ENCODE measurements at places on chromosomes 2 and 18.

DNA sequence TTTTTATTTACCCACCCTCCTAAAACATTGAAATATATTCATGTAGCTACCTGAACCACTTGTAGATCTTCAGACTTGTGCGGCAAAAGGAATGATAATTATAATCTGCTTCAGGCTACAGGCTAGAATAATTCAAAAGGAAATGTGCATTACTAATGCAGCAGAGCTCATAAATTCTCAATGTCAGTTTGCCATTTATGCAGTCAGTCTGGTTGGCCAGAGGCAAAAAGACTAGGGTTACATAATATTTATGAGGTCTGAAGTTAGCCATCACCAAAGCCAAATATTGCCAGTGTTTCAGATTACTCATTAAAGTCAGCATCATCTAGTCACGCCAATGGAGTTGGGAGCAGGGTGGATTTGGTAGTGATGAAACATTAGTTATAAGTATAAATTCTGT is 38.9 kb downstream of the METAP1D start:
- DNase-seq: no peak

DNA sequence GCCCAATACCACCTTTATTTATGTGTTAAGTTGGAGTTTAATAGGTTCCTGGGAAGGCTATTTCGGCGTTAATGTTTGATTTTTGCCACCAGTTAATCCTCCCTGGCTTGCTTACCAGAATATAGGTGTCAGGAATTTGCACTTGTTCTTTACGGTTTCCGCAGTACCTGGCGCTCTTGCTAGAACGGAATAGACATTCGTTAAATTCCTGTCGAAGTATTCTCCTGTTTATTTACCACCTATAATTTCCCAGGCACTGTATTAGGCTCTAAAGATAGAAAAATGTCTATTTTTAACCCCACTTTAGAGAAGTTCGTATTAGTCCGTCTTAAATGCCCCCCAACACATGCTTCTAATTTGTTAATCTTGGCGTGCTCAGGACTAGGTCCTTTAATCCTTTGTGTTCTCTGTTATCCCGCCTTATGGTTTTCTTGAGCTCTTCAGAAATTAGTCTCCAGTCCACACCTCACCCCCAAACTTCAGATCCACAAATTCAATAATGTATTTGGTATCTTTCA is 575 bp downstream of the CCDC150 start:
- DNase-seq: no peak

GRCh38 chr18:50144540-50144939 is 50.4 kb downstream of the MYO5B start:
- no peak for DNase-seq

- DNase-seq: no peak
Observed at GRCh38 chr2:85705680-85706039, 11.5 kb downstream of the GNLY start.

GRCh38 chr2:147231607-147232006 is 613.2 kb upstream of the ACVR2A start:
- DNase-seq: no peak

DNA sequence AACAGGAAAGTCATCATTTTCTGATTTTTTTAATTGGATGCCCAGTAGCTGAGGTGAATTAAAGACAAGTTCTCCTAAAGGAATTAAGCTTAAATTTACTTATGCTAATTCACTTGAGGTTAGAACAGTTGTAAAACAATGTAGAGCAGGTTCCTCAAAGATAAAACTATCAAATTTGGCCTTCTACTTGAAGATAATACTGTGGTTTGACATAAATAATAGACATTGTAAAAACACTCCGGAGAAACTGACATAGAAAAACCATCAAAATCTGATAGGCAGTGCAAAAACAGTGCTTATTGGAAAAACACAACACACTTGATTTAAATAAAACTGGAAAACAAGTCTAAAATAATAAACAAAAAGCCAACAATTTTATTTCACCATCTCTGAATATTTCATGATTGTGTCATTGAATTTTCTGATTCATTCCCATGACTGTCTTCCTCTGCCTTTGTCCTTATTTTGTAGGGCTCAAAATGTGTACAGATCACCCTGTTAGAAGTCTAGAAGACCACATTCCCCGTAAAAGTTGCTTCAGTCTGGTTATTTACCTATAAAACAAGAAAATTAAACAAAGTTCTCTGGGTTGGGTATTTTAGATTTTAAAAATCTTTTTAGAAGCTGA is 28.3 kb upstream of the SLC40A1 start:
- DNase-seq: no peak

DNA sequence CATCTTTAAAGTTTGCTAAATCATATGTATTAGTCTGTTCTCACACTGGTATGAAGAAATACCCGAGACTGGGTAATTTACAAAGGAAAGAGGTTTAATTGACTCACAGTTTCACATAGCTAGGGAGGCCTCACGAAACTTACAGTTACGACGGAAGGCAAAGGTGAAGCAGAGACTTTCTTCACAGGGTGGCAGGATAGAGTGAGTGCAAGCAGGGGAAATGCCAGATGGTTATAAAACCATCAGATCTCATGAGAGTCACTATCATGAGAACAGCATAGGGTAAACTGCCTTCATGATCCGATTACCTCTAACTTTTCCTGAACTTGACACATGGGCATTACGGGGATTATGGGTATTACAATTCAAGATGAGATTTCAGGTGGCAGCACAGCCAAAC is 1075.2 kb upstream of the NRXN1 start:
- DNase-seq: no peak

DNA sequence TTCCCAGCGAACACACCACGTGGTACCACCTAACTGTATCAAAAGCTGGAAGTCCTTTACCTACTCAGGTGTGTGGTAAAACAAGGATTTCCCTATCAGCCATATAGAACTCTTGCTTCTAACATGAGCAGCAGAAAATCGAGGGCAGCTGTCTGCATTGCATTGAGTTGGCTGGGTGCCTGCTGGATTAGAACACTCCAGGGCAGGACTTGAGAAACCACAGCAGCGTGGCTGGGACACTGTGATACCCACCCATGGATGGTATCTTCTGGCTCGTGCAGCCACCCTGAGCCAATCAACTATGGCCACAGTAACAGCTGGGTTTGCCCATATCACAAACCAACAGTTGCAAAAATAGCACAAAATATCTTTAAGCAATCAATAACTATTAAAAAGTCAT is 188.3 kb downstream of the FBXO15 start:
- no peak for DNase-seq

GRCh38 chr2:188645986-188646385 is 328.2 kb upstream of the COL3A1 start:
- no peak for DNase-seq

GRCh38 chr2:222180619-222181018 is 118.2 kb downstream of the PAX3 start:
- DNase-seq: no peak

GRCh38 chr2:198385856-198386255 is 581.5 kb downstream of the PLCL1 start:
- no peak for DNase-seq

DNA sequence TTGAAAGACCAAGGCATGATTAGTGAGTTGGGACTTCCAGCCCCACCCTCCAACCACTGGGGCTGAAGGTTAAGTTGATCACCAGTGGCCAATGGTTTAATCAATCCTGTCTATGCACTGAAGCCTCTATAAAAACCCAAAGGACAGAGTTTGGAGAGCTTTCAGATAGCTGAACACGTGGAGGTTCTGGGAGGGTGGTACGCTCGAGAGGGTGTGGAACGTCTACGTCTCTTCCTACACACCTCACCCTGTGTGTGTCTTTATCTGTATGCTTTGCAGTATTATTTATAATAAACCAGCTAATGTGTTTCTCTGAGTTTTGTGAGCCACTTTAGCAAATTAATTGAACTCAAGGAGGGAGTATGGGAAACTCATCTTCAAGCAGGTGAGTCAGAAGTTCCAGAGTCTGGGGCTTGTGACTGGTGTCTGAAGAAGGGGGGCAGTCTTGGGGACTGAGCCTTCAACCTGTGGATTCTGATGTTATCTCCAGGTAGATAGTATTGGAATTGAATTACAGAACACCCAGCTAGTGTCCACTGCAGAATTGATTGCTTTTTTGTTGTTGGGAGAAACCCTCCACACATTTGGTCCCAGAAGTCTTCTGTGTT is 20.3 kb downstream of the ACTR3 start:
- no peak for DNase-seq

- DNase-seq: no peak
Observed at GRCh38 chr2:238235331-238235732, 4.5 kb downstream of the HES6 start.

- DNase-seq: no peak
Observed at GRCh38 chr2:130371723-130372054, 15.8 kb downstream of the PTPN18 start.

- no peak for DNase-seq
Observed at GRCh38 chr2:102677244-102678215, 58.2 kb downstream of the SLC9A2 start.

DNA sequence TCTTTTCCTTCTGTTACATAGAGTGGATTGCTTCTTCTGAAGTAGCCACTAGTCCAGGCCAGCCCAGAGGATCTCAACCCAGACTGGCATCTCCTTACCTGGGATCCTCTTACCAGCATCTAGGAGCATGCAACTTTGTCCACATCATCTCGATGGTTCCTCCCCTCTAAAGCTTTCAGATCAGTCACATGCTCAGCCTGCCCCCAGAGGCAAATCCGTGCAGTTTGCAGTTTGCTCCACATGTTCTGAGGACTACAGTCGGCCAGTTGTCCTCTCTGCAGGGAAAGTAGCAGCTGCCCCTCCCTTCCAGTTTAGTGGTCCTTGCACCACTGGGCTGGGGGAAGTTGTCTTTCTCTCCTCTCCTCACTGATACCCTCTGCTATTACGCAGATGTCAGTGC is 259.8 kb upstream of the APCDD1 start:
- DNase-seq: no peak

DNA sequence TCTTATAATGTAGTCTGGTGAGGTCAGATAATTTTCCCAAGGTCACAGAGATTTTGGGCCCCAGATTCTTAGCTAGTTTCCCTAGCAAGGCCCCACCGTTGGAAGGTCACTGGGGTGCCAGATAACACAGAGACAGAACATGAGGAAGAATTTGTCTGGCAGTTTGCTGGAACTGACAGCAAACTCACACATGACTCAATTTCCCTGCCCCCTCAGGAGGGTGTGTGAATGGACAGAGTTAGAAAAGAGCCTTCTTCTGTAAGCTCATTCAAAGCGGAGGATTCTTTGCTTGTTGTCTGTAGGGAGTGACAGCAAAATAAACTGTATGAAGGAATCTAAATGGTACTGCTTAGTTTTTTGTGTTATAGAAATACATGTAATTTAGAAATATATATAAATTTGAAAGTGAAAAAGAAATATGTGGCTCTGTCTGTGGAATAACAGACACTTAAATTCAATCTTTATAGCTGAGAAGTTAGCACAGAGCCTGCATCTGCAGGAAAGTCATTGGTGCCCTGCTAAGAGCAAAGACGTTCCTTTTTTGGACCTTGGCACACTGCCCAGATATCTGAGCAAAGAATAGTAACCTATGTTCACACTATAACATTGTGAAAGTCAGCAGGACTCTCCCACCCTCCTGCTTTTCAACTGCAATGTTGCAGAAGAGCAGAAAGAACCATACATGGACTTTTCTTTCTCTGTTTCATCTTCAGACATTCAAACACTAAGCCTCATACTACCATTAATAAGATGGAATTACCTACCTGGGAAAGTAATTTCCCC is 2.1 kb downstream of the MDH1 start:
- DNase-seq: no peak

DNA sequence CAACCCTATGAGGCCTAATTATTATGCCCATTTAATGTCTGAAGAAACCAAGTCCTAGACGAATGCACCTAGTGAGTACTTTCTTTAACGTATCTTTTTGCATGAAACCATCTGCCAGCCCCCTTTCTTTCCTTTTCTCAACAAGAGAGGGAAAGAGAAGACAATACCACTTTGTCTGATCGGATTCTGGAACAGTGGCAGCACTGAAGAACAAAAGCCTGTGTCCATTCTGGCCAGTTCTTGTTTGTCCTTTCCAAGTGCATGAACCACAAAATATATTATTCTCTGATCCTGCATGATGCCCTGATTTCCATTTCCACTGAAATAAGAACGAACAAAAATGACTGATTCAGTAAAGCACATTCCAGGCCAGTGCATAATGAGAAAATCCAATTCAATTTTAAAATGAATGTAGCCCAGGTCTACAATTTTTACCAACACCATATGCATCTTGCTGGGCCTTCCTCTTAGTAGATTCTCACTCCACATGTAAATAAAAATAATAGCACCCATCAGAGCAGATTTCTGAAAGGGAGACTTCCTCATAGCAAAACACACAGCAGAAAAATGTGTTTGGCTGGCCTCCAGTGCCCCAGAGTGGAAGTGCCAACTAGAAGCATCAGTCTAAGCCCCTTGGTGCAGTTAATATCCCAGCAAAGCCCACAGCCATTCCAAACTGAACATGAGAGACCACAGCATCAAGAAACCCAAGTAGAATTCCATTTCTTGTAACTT is 422.6 kb upstream of the ID2 start:
- peak; percentile 31 for DNase-seq

GRCh38 chr2:139769633-139770032 is 989.4 kb upstream of the NXPH2 start:
- no peak for DNase-seq

DNA sequence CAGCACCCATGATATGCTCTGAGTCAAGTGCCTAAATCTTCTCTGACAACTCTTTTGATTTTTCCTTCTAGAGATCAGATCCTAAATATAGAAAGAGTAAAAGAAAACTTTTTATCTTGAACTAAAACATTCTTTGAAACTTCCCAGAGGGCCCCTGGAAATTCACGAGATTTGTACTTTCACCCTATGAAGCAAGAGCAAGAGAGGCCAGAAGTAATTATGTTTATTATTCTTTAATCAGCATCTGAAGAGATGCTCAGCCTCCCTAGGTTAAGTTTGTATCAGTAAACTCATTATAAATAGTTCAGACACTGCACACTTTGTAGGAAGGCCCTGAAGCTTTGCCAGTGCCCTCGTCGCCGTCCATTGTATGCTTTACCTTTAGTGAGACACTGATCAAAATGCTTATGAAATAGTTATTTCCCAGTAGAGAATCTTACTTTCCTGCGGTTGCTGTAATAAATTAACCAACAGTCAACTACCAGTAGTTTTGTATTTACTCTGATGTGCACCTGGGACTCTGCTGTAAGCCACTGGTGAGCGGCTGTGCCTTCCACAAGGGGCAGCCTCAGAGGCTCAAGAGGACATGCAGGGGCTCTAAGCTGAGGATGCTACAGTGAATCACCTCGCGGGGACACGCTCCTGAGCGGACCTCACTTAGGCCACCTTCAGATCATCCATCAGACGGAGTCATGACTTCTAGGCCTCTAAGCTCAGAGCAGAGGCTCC is 71.9 kb downstream of the BIN1 start:
- DNase-seq: no peak

DNA sequence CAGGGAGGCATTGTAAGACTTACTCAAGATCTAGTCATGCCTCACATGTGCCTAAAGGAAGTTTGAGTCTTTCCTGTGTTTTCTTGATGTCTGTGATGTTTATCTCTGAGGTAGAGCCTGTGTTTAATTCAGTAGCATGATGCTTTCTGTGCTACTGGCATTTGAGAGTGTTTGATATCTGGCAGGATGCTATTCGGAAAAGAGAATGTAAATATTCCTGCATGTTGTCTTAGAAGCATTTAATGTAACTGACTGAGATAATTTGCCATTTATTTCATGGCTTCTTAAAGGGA is 58.8 kb downstream of the GREB1L start:
- no peak for DNase-seq

Data from hippocampal formation (tissue), 2 donors.